ENCODE measurements at places on chromosomes 4 and X. TPM values are rescaled to one million over a fixed set of nuclear protein-coding genes. Genes with fewer than 3 reads are reported as not detected.
A peak's percentile ranks its signal among the peaks of the same experiment; 100 is the strongest.

Gene FAAH2
- 52.7 TPM for total RNA-seq

Gene CFI
- total RNA-seq = 32.1 TPM

Gene PGK1
- 126 TPM for total RNA-seq

Gene SRPX
- total RNA-seq = 168 TPM

Gene ZFP92
- total RNA-seq = 0.29 TPM

Gene DUSP21
- total RNA-seq = not detected

Gene MGARP
- 1.6 TPM for total RNA-seq

Gene SPANXC
- not detected for total RNA-seq

Gene EDNRA
- 5.2 TPM for total RNA-seq

- DNase-seq = no peak
Observed at GRCh38 chr4:37797374-37797773, 29.1 kb upstream of the PGM2 start.

DNA sequence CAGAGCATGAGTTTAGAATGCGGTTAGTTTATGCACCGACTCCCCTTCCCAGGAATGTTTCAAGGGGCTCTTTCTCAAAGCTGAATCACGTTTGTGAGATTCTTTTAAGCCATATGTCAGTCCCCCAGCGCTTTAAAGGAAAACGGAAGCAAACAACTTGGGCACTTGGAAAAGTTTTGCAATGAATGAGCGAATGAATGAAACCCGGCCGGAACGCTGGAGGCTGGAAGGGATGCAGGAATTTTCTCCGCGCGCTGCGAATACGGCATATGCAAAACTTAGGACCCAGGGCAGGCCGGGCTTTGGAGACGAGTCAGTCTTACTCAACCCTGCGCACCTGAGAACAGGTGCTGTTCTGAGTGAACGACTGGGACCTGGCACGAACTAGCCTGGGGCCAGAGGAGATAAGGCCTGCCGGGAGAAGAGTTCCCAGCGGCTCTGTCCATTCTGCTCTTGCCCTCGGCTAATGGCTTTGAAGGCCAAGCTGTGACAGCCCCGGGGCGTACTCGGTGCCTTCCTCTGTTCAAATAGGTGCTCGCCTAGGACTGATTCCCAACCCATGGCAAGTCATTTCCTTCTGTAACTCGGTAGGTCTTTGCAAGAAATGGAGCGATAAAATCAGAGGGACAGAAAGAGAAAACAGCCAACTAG is 743 bp upstream of the NRK start:
- peak; percentile 46 for DNase-seq

DNA sequence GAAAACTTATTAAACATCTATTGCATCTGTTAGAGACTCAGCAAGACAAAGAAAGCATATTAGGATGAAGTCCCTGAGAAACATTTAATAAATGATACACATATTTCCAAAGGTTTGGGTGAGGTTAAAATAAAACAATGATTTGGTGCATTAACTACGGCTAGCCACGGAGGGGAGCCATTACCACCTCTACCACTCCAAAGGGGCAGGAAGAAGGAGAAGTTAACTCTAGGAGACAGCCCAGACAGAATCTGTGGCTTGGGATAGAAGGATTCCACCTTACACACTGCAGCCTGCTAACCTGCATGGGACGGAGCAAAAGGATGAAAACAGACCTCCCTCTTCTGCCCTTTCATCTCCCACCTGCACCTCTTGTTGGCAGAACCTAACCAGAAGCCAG is 189.1 kb upstream of the C1QTNF7 start:
- DNase-seq = no peak

- DNase-seq = no peak
Observed at GRCh38 chr4:106690487-106690886, 321.9 kb upstream of the GIMD1 start.

- no peak for DNase-seq
Observed at GRCh38 chr4:4443821-4444220, 56.9 kb downstream of the NSG1 start.

DNA sequence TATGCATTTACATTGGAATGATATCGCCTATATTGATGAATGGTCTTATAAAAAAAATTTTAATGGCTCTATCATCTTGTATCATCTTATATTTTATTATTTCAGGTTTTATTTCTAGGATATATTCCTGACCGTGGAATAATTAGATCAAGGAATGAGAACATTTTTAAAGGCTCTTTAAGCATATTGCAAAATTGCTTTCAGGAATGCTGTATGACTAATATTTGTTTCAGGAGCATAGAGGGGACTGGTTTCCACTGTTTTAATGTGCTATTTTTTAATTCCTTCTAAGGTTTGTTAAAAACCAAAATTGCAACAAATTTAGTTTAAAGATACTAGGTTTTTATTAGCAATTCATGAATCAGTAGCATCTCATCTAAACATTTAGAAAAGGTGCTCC is 120.2 kb downstream of the BMPR1B start:
- DNase-seq = no peak

GRCh38 chrX:41686788-41687187 is 2.0 kb upstream of the GPR34 start:
- DNase-seq = no peak

GRCh38 chr4:4838936-4839810 is 20.3 kb upstream of the MSX1 start:
- no peak for DNase-seq

DNA sequence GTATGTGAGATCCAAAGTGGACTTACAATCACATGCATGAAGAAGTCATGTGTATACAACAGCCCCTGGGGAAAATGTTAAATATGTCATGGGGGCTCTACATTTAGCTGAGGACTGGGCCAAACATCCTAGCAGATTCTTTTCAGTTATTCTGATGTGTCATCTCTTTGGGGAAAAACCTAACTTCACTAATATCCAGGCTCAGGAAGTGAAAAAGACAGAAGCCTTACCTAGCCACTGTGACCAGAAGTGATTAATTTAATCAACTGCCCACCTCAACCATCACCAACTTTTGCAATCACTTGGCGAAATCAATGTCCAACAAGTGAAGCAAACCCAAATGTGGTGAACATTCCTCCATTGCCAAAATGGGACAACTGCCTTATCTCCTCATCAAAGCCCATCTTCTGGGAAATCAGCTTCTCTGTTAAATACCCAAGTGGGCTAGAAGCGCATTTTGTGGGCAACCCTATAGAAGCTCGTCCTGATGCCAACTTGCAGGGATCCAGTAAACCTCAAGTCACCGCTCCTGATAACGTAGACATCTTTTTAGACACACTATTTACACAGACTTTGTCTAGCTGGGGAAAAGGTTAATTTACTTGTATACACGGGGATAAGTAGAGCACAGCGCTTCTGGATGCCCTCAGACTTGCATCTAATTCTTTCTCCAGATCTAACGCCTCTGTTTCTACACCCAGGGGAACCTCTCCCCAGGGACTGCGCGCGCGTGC is 1.4 kb upstream of the HHIP start:
- DNase-seq = no peak

DNA sequence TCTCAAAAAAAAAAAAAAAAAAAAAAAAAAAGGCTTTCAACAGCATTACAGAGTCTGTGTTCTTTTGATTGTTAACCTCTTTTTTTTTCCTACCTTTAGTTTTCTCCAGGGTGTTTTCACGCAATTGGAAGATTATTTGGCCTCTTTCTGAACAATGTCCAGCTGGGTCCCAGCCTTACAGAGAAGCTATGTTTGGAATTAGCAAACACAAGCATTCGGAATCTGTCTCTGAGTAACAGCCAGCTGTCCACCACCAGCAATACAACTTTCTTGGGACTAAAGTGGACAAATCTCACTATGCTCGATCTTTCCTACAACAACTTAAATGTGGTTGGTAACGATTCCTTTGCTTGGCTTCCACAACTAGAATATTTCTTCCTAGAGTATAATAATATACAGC is 13.3 kb downstream of the TLR3 start:
- DNase-seq = no peak

GRCh38 chr4:2393353-2394270 is 24.8 kb downstream of the ZFYVE28 start:
- no peak for DNase-seq

DNA sequence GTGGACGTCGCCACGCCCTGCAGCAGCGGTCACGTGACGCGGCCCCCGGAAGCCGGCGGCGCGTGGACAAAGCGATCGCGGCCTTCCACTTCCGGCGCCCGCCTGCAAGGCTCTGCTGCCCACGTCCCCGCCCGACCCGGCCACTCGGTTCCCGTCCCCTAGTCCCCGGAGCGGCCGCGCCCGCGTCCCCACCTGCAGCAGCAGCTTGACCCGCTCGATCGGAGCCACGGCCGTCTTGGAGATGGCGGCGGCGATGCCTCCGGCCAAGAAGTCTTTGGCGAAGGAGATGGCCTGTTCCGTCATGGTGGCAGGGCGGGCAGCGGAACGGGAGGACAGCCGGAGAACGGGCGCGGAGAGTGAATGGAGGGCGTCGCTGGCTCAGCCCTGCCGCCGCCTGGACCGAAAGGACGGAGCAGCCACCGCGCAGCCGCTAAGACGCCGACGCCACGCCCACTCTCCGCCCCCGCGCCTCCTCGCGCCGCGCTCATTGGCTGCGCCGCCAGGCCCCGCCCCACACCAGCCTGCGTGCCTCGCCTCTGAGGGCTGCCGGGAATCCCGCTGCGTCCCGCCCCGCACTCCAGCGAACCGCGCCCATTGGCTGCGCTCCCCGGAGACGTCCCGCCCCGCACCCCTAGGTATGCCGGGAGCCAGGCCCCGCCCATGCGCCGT is at the start of gene SLC25A6:
Gene SLC25A6 (minus strand): TSS at position 407 of the 669 bp plus-strand sequence. CDS start 104 bp downstream, at position 303.
- DNase-seq = peak; percentile 98

DNA sequence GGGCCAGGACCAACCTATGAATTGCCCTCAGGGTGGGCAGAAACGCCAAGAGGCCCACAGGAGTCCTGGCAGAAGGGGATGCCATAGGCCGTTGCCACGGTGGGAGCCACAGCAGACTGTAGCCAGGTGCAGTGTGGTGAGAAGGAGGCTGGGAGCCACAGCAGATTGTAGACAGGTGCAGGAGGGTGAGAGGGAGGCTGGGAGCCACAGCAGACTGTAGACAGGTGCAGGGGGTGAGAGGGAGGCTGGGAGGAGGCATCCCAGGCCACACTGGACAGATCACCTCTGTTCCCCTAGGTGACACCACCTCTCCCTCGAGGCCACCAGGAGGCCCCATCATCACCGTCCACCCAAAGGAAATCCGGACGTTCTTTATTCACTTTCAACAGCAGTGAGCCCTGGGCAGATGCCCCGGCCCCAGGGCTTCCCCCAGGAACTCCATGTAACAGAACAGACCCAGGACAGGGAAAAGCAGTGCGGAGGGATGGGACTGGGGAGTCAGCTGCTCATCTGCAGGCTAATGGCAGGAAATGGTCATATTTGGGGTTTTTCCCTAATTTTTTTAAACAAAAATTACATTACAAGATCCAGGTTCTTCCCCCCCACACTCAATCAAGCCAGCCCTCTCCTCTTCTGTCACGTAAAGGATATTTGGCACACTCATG is 19.5 kb upstream of the MRFAP1 start:
- no peak for DNase-seq

DNA sequence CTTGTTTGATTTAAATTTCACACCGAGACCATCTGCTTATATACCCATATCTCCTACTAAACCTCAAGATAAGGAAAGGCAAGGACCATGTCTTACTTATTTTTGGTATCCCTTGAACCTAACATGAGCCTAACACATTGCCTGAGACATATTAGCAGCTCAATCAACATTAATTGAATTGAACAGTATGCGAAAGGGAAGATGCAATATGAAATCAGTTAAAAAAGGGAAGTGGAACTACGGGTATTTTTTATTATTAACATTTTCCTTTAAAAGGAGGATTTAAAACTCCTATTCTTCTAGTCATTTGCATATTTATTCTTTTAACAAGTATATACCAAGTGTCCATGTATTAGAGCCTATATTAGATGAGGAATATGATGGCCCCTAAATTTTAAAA is 197.0 kb downstream of the CAMK2D start:
- no peak for DNase-seq

DNA sequence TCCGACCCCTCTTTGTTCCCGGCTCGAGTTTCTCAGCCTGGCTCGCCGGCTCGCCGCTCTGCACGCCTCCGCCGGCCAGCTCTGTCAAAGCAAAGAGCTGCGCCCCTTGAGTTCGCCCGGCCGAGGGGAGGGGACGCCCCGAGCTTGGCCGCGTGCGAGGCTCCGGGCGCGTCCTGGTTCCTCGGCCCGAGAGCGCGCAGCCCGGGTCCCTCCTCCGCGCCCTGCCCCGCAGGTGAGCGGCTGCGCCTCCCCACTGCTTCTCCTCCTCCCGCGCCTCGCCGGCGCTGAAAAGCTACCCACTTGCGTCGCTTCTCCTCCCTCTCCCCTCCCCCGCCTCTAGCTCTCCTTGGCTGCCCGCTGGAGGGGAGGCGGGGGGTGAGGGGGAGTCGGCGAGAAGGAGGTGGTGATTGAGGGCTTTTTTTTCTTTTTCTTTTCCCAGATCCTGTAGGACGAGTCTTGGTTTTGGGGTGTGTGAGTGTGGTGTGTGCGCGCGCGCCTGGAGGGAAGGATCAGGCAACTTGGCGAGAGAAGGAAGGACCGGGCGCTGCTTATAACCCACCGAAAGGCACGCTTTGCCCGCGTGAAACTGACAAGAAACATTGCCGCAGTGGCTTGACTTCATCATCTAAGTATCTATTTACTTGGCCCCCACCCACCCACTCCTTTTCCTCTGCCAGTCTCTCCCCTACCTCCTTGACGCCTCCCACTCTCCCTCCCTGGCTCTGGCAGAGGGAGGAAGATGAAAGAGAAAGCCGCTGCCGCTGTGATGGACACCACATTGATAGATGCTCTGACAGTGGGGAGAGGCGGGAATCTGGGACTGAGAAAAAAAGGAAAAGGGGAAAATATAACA is at the start of gene LEF1:
Gene LEF1 (minus strand): TSS at position 262 of the 853 bp plus-strand sequence. CDS start 1,165 bp downstream, outside the sequence.
- no peak for DNase-seq

DNA sequence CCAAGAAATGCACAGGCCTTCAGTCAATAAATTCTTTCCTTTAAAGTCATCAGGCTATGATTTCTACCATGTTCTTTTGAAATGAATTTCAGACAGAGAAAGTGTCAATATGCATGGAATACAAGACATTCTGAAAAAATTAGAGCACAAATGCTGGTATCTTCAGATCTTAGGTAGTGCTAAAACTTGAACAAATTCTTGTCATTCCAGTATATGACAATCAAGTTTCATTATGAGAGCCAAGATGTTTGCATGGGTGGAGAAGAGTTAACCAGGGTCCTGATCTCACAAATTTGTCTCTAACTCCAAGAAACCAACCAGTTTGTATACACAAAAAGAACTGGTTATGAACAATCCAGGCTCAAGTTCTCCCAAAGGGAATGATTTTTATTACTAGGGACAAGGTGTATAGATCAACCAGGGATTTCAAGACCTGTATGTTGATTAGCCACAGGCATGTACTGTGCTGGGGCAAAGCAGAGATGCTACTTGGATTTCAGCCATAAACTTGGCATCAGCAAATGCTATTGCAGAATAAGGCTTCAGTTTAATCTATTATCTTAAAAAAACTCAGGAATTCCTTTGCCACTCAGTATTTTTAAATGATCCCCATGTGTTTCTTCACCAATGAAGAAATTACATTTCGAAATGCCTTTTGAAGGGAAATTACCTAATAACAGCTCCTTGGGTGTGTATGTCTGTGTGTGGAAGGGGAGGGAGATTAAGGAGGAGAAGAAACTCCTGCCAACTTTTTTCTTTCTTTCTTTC is 69.7 kb downstream of the FANCB start:
- DNase-seq = no peak

DNA sequence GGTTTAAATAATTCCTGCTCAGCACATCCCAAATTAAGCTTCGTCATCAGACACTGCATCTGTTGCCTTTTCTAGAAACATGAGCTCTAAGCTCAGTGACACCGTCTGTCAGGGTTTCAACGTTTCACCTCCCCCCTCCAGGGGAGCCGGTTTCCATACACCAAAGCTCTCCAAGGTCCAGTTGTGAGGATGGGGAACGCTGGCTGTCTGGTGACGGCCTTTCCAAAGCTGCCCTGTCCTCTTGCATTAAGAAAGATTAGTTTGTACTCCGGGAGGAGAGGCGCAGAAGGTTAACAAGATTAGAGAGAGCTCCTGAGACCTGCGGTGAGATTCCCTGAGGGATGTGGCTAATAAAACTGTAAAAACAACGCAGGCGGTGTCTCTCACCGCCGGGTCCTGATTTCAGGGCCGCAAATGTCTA is 43.2 kb downstream of the ASMT start:
- DNase-seq = no peak
